Activated T-cell treated with anti-CD3 and anti-CD28 coated beads for 48 hours (primary cell): ENCODE measurements at places on chromosomes 7 and 10.

- no peak for DNase-seq
Measured at GRCh38 chr7:70735313-70735712, 396.6 kb upstream of the GALNT17 start.

GRCh38 chr7:77797734-77798393 lies 370 bp downstream of the TMEM60 start:
- no peak for DNase-seq

DNA sequence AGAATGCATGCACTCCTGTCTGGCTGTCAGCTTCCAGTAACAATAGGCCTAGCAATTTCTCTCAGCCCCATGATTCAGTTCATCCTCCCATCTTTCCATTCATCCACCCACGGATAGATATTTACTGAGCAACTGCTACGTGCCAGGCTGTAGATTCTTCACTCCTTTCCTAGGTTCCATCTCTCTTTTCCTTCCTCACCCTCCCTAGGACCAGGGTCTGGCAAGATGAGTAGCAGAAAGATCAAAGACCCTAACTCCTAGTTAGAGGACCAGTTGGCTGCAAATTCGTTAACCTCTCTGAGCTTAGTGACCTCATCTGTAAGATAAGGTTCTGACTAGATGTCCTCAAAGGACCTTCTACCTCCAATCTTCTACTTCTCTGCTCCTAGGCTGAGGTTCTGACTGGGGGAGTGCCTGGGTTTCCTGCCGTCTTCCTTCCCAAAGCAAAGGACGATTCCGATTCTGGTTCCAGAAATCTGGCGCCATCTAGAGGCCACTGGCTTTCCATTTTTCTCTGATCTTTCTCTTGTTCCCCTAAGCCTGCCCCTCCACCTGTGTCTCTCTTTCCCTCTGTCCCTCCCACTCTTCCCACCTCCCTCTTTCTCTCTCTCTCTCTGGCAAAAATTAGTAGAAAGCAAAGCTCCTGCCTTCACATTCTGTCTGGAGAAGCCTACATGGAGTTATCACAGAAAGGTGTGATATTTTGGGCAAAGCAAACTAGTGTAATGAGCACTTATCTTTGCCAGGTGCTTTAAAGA lies 26.2 kb downstream of the TBATA start:
- peak; percentile 45 for DNase-seq

GRCh38 chr10:30782537-30783461 lies 153.2 kb upstream of the LYZL2 start:
- no peak for DNase-seq

DNA sequence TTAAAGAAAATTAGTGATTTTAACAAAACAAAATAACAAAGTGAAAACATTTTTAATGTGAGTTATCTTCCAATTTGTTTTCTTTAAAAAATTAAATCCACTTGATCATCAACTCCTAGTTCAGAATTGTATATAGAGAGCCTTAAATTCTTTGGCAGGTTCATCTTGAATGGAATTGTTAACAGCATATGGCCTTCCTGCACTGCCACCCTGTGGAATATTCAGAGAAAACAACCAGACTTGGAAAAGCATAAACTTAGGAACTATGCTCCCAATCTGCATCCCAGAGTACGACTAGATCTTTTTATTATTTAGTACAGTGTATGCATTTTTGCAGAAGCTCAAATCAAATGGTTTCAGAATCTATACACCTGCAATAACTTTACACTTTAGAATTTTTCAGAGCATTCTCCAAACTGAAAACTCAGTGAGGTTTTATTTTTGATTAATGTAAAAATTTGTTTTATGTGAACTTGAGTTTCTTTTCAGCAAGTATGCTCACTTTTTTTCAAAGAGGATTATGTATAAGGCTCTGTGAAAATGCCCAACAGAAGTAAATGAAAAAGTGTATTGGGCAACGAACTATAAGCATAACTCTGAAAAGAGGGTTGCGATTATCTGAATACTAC lies 44.9 kb upstream of the ANK3 start:
- DNase-seq: no peak

- DNase-seq: no peak
Measured at GRCh38 chr10:116802876-116803275, 46.4 kb upstream of the ENO4 start.

GRCh38 chr10:114246679-114247305 lies 7.7 kb downstream of the VWA2 start:
- no peak for DNase-seq

DNA sequence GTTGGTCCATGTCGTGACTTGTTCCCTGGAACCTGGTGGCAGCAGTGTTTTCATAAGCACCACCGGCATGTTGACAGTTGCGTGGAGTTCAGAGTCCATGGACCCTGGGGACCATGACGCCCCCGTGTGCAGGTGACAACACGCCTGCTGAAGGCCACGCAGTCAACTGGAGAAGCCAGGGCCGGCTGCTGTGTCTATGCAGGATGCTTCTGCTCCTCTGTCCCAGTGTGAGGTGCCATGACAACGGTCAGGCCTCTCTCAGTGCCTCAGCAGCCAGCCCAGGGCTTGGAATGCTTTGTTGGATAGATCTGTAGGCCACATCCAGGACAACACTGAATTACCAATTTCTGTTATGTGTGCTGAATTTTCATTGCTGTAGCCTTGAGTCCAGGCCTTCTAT lies 10.7 kb upstream of the VIPR2 start:
- DNase-seq: no peak

DNA sequence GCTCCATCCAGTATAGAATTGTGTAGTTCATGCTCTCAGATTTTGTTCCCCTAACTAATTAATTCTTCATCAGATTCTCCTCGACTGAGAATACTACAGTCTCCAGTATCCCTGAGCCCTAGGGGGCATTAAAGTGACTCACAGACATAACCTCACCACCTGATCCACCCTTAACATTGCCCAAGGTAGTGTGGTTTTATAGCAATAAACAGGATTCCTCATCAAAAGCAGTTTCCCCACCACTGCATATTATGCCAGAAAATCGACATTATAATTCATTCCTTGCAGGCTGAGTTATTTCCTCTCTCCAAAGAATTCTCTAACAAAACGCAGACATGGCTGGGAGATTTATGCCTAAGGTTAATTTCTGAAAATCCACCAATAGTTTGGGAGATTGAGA lies 1402.5 kb upstream of the CELF2 start:
- no peak for DNase-seq

- DNase-seq: no peak
Measured at GRCh38 chr7:105786520-105787470, 89.6 kb downstream of the ATXN7L1 start.

DNA sequence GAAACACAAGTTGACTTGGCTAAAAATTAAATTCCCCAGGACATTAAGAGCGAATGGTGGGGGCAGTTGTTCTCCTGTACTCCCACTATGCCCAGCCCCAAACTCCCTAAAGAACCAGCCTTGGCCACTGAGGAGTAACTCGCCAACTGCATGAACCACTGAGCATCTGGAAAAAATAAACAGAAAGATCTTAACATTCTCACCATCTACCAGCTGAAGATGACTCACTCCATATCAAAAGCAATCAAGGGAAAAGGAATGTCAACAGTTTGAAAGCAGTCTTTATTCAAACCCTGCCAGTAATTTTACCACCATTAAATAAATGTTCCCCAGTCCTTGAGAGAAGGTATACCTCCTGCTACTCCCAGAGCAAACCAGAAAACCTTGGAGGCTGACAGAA lies 45.4 kb downstream of the CTTNBP2 start:
- no peak for DNase-seq

GRCh38 chr7:20438694-20439376 lies 108.1 kb downstream of the ITGB8 start:
- DNase-seq: no peak

- DNase-seq: no peak
Measured at GRCh38 chr7:89002981-89003956, 207.7 kb upstream of the TEX47 start.

- DNase-seq: no peak
Measured at GRCh38 chr10:113894581-113894980, 40.1 kb downstream of the NHLRC2 start.

DNA sequence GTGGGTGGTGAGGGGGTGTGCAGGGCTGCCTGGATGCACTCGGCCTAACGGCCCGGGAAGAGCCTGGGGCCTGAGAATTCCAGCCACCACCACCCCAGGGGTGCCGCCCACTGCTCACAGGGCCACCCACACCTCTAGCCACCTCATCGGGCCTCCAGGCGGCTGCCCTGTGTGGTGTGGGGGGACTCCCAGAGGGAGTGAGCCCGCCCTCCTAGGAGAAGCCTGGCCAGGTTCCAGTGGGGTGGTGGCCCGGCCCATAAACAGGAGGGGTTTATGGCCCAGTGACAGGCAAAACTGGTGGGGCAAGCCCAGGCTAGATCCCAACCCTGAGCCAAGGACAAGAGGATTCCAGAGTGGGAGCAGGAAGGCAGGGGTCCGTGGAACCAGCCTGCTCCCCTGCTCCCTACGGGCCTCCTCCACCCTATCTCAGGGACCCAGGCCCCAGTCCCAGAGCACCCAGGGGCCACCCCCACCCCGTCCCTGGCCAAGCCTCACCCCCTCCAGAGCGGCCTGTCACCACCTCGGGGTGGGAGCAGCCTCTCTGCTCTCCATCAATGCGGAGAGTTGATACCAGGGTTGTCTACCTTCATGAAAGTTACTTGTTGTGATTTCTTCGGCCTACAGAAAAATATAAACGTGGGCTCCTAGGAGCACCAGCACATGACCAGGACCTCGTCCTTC lies 20.2 kb upstream of the PDGFA start:
- DNase-seq: no peak

- no peak for DNase-seq
Measured at GRCh38 chr10:13873196-13873595, 286.4 kb downstream of the PRPF18 start.

DNA sequence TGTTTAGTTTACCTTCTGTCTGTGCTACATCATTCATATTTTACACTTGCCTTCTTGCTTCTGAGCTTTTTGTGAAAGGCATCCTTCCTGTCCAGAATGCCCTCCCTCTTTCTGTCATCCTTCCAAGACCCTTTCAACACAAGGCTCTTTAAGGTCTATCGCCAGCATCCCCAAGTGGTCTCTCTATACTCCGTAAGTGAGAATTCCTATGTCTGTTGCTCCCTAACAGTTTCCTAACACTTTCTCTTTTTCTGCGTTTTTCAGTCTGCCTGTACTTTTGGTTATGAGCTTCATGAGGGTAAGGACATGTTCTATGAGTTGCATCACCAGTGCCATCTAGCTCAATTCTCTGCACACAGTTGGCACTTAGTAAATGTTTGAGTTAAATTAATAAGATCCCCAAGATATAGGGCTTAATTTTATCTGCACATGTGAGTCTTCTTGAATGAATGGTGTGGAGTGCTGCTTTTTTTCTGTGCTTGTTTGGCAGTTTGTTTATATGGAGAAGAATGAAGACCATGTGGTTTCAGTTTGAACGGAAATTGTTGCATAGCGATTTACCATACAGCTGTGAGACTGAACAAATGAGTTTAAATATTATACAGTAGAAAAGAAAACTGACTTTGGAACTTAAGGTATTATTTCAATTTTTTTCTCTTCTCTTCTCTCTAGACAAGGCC lies 29.4 kb downstream of the RABGEF1 start:
- no peak for DNase-seq

GRCh38 chr7:22894546-22894945 lies 71.9 kb upstream of the TOMM7 start:
- DNase-seq: no peak

DNA sequence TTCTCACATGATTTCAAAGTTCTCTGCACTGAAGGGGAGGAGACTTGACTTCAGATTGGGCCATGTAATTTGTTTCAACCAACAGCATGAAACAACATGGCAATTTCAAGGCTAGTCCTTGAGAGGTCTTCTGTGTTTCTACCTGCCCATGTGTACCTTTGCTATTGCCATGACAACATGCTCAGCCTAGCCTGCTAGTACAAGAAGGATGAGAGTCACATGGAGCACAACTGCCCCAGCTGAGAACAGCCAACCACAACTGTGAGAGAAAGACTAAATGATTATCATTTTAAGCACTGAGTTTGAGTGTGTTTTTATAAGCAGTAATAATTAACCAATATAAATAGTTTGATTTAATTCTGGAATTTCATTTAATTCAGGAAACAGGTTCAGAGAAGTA lies 41.9 kb downstream of the ANKMY2 start:
- DNase-seq: no peak

- DNase-seq: no peak
Measured at GRCh38 chr7:67604461-67605386, 608.1 kb downstream of the TYW1 start.

DNA sequence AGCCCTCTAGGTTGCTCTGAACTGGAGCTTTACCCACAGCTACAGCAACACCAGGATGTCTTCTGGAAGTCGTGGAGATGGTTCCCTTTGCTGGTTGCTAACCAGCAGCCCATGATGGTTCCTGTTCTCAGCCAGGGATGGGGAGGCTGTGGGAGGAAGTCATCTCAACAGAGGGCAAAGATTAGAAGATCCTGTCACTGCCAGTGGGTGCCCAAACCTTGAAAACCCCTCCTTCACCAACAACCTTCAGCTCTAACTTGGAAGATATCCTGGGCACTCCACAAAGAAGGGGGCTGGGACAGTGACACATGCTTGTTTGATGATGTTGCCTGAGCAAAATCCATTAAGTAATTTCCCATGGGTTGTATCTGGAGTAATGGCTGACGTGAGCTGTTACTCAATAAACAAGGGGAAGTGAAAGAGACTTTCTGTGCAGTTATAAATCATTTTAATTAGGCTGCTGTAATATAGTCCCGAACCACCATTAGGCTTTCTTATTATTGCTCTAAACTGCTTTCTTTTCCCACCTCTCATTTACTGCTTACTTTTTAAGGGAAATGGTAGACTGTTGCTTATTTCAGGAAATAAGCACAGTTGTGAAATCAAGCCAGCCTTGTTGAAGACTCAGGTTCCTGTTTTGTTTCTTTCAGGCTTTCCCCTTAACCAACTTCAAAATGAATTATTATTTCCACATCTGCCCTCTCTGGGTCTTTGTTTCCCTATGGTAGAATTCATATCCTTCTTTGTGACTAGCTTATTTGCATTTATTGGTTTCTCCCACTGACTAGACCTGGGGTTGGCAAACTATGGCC lies 124.8 kb downstream of the PPP1R17 start:
- no peak for DNase-seq

DNA sequence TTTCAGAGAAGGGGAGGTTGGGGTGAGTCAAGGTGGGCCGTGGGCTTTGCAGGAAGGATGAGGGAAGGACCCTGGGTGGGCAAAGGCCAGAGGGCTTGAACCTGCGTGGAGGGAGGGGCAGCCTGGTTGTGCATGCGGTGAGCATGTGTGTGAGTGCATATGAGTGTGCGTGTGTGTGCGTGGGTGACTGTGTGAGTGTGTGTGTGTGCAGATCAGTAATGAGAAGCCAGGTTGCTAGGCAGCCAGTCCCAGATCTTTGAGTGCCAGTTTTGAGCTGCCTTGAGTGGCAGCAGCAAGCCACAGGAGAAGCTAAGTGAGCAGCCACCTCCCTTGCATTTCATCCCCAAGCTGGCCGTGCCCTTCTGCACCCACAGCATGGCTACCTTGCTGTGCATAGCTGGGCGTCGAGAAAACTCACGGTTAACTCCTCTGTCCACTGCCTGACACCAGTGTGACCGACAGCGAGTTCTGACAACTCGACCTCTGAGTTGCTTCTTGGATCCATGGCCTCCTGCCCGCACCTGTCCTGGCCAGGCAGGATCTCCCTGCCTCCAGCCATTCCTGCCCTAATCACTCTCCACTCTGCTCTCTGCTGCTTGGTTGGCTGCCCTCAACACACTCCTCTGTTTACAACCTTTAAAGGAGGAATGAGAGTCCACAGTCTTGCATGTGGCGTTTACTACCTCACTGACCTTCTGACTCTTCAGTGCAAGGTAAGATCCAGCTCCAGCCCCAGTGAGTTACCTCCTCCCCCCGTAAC lies 775.4 kb downstream of the TYW1 start:
- no peak for DNase-seq
